ENCODE measurements at places on chromosomes 2 and 18. TPM values are rescaled to one million over a fixed set of nuclear protein-coding genes. Genes with fewer than 3 reads are reported as not detected.

- H3K4me1 ChIP-seq: peaks cover 19% of the 10 kb centered on the region
- no peak overlapping the region for H3K27ac ChIP-seq
- DNase-seq: no peak
- H3K36me3 ChIP-seq: peaks cover 11% of the 10 kb centered on the region
- no peaks in the 10 kb centered on the region for H3K27me3 ChIP-seq
These were observed 232 bp downstream of the SNED1 start for GRCh38 chr2:240998706-240998994.

DNA sequence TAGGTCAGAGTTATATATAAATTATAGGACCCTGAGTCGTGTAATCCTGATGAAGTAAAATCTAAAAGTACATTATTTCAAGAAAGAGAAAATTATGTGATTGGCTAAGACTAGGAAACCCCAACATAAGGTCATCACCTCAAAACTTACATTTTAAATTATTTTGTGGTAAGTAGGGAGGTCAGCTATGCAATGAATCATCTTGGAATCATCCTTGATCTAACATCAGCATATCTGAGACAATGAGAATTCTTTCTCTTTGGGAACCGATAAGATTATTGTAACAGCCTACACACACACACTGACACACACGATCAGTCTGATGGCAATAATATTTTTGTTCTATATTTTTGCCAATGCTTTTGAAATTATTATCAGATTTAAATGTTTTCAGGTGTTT, 904.8 kb upstream of the CHAC2 start:
- H3K27me3 ChIP-seq: no peaks in the 10 kb centered on the region
- DNase-seq: peak; percentile 87
- H3K4me1 ChIP-seq: no peaks in the 10 kb centered on the region
- no peaks in the 10 kb centered on the region for H3K36me3 ChIP-seq
- no peak overlapping the region for H3K4me3 ChIP-seq

DNA sequence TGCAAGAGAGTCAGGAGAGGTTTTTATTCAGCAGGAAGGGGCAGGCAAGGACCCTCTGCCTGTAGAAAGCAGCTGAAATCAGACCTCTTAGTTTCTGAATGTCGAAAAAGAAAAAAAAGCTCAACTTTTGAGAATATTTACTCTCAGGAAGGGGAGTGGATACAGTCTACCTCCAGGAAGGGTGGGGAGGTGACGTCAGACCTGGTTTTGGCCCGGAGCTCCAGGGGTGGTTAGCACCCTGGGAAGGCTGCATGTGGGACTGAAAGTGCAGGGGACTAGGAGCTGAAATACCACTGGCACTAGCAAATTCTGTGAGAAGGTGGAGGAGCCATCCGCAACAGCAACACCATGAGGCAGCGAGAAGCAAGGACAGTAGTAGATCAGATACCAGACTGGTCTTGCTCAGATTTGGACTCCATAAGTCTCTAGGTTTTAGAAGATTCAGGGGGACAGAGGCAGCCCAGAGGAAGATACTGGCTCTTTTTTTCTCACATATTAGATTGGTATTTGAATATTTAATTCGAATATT, 19.8 kb downstream of the MC2R start:
- H3K4me1 ChIP-seq: no peaks in the 10 kb centered on the region
- no peaks in the 10 kb centered on the region for H3K36me3 ChIP-seq
- no peak overlapping the region for H3K4me3 ChIP-seq
- no peak for DNase-seq
- no peak overlapping the region for H3K27ac ChIP-seq

GRCh38 chr2:2174956-2175355, 156.1 kb downstream of the MYT1L start:
- H3K36me3 ChIP-seq: no peaks in the 10 kb centered on the region
- H3K4me3 ChIP-seq: no peak overlapping the region
- H3K27ac ChIP-seq: no peak overlapping the region

GRCh38 chr2:15115776-15116175, 445.4 kb downstream of the NBAS start:
- no peak for DNase-seq
- H3K27me3 ChIP-seq: no peaks in the 10 kb centered on the region
- no peak overlapping the region for H3K4me3 ChIP-seq
- H3K4me1 ChIP-seq: no peaks in the 10 kb centered on the region
- H3K27ac ChIP-seq: no peak overlapping the region

DNA sequence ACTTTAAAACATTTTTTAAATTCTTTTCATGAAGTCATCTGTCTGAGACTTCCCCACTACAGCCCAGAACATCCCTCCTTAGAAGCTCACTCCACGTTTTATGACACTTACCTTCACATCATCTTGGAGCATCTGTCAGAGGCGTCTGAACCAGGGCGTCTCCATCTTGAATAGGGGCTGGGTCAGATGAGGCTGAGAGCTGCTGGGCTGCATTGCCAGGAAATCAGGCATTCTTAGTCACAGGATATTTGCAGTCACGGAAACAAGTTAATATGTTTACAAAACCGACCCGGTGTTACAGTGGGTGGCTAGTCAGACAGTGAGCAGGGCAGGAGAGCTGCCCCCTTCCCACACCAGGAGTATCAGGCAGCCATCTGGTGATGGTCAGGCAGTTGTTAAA, 456.5 kb downstream of the FBXO15 start:
- H3K36me3 ChIP-seq: no peaks in the 10 kb centered on the region
- H3K4me1 ChIP-seq: peaks cover 8% of the 10 kb centered on the region
- peak; percentile 83 for DNase-seq
- H3K4me3 ChIP-seq: no peak overlapping the region

- H3K4me1 ChIP-seq: no peaks in the 10 kb centered on the region
- H3K27me3 ChIP-seq: no peaks in the 10 kb centered on the region
- no peak for DNase-seq
These were observed 138.4 kb downstream of the HNMT start for GRCh38 chr2:138102664-138103063.

DNA sequence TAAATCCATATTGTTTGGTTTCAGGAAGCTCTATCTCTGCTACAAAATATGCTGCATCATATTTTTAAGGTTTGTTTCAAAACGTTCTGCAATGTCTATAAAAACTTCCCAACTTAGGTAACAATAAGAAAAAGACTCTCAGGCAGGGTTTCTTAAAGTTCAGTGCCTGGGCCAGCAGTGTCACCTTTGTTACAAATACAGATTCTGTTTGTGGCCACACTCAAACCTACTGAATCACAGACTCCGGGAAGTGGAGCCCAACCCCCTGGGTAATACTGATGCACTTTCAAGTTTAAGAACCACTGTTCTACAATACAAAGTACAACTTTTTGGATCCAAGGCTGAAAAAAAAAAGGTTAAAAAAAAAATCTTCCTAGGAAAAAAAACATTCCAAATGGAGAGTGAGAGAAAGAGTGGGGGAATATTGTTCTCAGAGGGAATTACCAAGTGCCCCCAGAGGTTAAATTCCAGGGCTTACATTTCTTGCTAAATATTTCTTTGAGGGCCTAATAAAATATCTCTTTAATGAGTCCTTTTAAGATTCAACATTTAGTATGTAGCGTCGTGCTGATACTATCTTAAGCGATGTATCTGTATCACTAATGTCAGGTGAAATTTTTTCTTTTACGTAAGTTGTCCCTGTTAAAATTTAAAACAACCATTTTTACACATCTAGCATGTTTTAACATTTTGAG, 476.7 kb downstream of the TXNL1 start:
- H3K36me3 ChIP-seq: no peaks in the 10 kb centered on the region
- H3K4me1 ChIP-seq: peaks cover 6% of the 10 kb centered on the region
- H3K27ac ChIP-seq: no peak overlapping the region
- no peak for DNase-seq

GRCh38 chr2:76965772-76966171, 556.4 kb downstream of the LRRTM4 start:
- H3K27ac ChIP-seq: no peak overlapping the region
- H3K27me3 ChIP-seq: no peaks in the 10 kb centered on the region
- no peak for DNase-seq
- H3K36me3 ChIP-seq: no peaks in the 10 kb centered on the region
- H3K4me3 ChIP-seq: no peak overlapping the region

DNA sequence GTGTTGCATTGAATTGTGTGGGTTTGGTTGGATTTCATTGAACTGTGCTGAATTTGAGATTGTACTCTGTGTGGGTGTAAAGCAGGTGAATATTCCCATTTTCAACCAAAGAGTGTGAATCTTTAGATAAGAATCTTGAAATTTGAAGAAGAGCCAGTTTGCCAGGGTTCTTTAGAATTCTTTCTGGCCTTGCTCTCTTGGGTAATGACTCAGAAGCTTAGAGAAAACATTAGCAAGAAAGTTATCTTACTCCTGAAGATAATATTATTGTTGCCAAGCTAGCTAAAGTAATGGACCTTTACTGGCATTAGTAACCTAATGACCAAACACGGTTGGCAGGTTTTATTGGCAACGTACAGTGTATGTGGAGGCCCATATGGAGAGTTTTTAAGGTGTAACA, 46.4 kb upstream of the SIX3 start:
- H3K27ac ChIP-seq: no peak overlapping the region
- no peak overlapping the region for H3K4me3 ChIP-seq

CXCR2 gene
- total RNA-seq: not detected

NT5DC4 gene
- not detected for total RNA-seq

CKAP2L gene
- 0.26 TPM for total RNA-seq

SPDYA gene
- total RNA-seq: 0.77 TPM

UCN gene
- 1.2 TPM for total RNA-seq

FOXI3 gene
- total RNA-seq: not detected

LINC00305 gene
- not detected for total RNA-seq

ANKRD36 gene
- total RNA-seq: 25.2 TPM
